Activated CD4-positive, alpha-beta memory T cell treated with anti-CD3 and anti-CD28 coated beads for 36 hours (primary cell): ENCODE measurements at places on chromosomes 12 and 14. TPM values are rescaled to one million over a fixed set of nuclear protein-coding genes. Genes with fewer than 3 reads are reported as not detected.

SUDS3 gene
- total RNA-seq, result 20.6 TPM

HIF1A gene
- 287 TPM for total RNA-seq

CMKLR1 gene
- not detected for total RNA-seq

PCED1B gene
- 136 TPM for total RNA-seq

IRAK3 gene
- 0.46 TPM for total RNA-seq

OAS3 gene
- 34.6 TPM for total RNA-seq

RD3L gene
- total RNA-seq, result not detected

SLCO1C1 gene
- total RNA-seq, result not detected

NGB gene
- total RNA-seq, result not detected

SALL2 gene
- total RNA-seq, result 4.4 TPM

SOAT2 gene
- total RNA-seq, result 1.1 TPM

RNF10 gene
- total RNA-seq, result 188 TPM

OR2AP1 gene
- total RNA-seq, result not detected

POC1B gene
- total RNA-seq, result 40.9 TPM

RERGL gene
- total RNA-seq, result not detected

SLC2A14 gene
- 8.0 TPM for total RNA-seq

DAO gene
- total RNA-seq, result not detected

PSMC1 gene
- total RNA-seq, result 107 TPM

PRPH gene
- not detected for total RNA-seq

TMBIM6 gene
- 486 TPM for total RNA-seq

GOLGA5 gene
- total RNA-seq, result 22.5 TPM

DEPDC4 gene
- total RNA-seq, result 2.4 TPM

SLC24A4 gene
- not detected for total RNA-seq

STRAP gene
- 135 TPM for total RNA-seq

VWF gene
- total RNA-seq, result not detected

DPF3 gene
- 0.24 TPM for total RNA-seq

COCH gene
- total RNA-seq, result 0.45 TPM

SMIM41 gene
- not detected for total RNA-seq
